ENCODE measurements at places on chromosomes 2 and 18.

- DNase-seq, result no peak
Measured at GRCh38 chr2:27736890-27737204, 34.7 kb upstream of the MRPL33 start.

DNA sequence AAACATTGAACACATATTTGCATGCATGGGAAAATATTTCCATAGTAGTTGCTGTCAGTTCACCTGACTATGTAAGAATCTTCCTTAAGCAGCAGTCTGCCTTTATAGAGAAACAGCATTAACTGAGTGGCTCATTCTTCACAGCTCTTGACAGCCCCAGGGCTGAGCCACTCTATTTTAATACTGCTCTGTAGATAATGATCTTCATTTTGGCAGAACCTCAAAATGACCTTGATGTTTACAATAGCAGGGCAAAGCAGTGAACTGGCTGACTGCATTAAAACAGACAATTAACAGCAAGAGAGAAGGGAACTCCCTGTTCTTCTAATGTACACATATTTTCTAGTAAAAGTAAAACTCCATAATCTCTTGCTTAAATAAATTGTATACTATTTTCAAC is 580.6 kb upstream of the SOX11 start:
- DNase-seq, result no peak

GRCh38 chr2:10597956-10598355 is 91.8 kb downstream of the NOL10 start:
- no peak for DNase-seq

- no peak for DNase-seq
Measured at GRCh38 chr2:115161081-115161770, 718.8 kb downstream of the DPP10 start.

GRCh38 chr2:201466050-201466675 is 14.6 kb downstream of the STRADB start:
- peak; percentile 66 for DNase-seq

DNA sequence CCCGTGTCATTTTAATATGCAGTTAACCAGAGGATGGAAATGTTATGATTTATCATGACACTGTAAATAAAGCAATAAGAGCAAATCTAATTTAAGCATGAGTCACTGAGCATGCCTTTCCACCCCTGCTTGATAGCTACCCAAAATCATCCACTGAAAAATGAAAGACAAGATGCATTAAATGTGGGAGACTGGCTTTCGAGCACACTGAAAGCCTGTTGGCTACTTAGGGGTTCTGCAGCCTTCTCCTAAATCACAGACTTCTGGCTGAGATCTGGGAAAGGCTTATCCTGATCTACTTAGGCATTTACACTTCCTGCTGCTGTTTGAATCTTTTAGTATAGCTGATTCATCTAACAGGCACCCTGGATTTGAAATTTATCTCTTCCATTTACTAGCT is 778.3 kb upstream of the CDH7 start:
- no peak for DNase-seq

GRCh38 chr2:42856106-42856860 is 63.9 kb upstream of the HAAO start:
- DNase-seq, result no peak

GRCh38 chr2:159066541-159067156 is 98.2 kb downstream of the TANC1 start:
- no peak for DNase-seq

- no peak for DNase-seq
Measured at GRCh38 chr2:212343167-212343566, 195.4 kb downstream of the ERBB4 start.

- peak; percentile 41 for DNase-seq
Measured at GRCh38 chr2:26942543-26943295, 27.7 kb upstream of the MAPRE3 start.

GRCh38 chr2:48346124-48346536 is 183.8 kb upstream of the STON1 start:
- peak; percentile 81 for DNase-seq

DNA sequence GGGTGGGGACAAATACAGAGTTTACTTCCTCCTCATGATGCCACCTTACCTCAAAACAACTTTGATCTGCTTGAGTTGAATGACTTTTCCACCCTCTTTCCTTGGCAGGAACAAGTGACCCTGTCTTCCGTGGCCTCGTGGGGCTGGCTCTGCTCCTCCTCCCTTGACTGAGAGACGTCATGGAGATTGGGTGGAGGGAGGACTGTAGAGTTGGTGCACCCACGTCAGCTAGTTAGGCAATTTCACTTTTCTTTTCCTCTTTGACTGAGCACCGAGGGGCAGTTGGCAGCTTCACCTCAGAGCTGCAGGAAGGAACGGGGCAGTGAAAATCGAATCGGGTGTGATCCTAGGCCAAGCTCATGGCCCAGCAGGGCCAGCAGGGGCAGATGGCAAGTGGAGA is at the start of gene SP140:
SP140 (plus strand) TSS at position 251 of the 400 bp plus-strand sequence; CDS start at position 360, 109 bp downstream.
- DNase-seq, result no peak

DNA sequence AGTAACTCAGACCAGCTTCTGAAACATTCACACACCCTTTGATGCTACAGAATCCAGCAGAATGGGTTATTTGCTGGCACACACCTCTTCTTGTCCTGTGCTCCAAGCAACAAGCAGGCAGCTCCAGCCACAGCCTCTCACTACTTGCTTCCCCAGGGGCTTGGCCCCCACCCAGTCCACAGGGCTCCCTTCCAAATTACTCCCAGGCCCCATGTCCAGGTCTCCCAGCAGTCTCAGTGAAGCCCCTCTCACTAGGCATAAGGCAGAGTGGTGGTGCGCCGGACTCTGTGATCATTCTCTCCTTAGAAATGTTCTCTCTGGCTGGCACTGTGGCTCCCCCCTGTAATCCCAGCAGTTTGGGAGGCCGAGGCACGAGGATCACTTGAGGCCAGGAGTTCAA is 25.9 kb downstream of the ITM2C start:
- DNase-seq, result no peak

- DNase-seq, result no peak
Measured at GRCh38 chr2:126949775-126950174, 51.1 kb downstream of the TEX51 start.

GRCh38 chr2:204470178-204470620 is 75.1 kb upstream of the PARD3B start:
- no peak for DNase-seq

- peak; percentile 72 for DNase-seq
Measured at GRCh38 chr18:3447068-3447894, 2.7 kb upstream of the TGIF1 start.

GRCh38 chr18:34643989-34644388 is 66.1 kb upstream of the DTNA start:
- no peak for DNase-seq

DNA sequence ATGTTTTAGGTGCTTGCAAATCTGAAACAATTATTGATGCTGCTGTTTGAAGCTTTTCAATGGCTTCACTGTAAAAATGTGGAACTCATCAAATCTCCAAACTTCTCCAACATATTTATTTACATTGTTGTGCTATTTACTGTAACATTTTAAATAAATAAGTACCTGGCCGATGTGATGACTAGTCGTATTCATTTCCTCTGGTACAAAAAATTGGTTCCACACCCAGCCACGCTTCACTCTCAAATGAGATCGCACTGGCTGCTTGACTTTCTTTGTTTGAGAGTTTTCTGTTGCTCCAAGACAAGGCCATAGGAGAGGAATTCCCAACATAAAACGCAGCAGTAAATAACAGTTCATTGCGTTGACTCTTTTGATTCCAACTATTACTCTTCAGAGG is 32.0 kb downstream of the CDH19 start:
- DNase-seq, result no peak

DNA sequence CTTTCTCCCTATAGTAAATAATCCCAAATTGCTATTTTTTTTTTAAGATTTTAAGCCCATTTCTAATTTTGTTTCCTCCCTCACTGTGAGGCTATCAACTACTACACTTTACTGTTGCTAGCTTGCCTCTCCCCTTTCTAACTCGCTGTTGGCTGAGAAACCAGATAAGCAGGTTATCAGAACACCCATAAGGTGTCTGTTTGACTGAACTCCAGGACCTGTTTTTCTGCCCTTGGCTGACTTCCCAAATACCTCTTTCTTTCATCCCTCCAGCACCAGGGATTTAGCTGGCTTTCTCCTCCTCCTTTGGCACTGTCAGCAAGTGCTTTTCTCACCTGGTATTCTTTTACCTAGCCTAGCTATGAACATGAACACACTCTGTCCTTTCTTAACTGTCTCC is 11.1 kb downstream of the TRAK2 start:
- no peak for DNase-seq

DNA sequence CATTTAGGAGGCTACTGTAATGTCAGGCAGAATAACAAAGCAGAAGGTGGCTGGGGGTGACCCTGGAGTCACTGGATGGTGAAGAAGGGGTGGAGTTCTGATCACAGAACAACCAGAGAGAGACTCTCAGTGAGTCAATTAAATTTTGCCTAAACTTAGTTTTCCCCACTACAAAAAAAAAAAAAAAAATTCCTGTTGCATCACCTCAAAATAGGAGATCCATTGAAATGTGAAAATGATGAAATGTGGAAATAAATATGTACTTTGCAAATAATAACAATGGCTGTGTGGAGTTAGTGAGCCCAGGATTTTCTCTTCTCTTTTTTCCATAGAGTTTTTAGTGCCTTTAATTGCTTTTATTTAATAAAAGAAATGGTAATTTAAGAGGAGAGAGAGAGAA is 165.5 kb downstream of the GFPT1 start:
- DNase-seq, result peak; percentile 35

DNA sequence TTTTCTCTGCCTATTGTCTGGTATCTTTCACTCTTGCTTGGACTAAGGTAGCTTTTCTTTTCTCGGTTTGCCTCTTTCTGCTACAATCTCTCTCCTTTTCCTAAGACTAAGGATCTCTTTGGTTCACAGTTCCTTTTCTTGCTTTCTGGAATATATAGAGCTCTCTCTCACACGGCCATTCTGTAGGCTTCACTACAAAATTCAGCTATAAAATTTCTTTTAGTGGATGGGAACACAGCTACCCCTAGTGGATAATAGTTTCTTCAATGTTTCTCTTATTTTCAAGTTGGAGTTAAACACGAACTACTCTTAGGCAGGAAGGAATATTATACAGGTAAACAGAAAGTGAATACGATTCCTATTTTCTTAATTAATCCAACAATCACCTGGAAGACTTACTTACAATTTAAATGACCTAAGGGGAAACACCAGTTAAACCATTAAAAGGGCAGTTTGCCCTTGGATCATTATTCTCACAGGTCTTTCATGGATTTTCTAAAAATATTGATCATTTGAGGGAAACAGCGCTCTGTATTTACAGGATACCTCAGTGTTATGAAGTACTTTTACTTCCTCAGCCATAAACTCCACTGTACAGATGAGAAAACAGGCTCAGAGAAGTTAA is 140.5 kb downstream of the LRP2 start:
- DNase-seq, result no peak

DNA sequence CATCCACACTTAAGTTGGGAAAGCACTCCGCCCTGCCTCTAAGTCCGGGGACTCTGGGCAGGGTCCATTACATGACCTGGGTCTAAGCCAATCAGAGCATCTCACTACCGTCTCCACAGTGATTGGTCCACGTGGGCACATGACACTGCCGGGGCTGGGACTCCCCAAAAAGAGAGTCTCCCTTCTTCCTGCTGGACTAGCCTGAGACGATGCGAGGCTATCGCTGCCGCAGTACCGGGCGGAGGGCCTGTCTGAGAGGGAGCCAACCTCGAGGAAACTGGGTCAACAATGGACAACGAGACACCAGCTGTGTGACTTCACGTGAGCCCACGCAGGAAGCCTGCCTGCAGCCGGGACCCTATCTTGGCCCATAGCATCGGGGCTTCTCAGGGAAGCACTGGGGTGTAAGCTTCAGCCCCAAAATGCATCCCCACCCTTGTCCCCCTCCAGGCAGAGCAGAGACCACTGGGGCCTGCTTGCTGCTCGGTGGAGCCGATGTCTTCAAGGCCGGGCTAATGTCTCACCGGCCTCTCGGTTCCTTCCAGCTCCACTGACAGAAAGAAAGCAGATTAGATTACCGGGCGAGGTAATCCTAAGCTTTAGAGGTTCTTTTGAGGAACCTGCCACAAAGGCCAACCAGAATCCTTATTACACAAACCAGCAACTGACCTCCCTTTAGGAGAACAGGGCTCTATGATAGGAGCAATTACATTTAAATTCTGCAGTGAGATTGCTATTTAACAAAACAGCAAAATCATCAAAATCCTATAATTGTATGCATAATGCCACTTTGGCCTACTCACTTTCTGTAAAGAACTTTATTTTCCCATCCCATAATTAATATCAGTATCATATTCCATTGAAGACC is 21.3 kb upstream of the COPS8 start:
- no peak for DNase-seq

DNA sequence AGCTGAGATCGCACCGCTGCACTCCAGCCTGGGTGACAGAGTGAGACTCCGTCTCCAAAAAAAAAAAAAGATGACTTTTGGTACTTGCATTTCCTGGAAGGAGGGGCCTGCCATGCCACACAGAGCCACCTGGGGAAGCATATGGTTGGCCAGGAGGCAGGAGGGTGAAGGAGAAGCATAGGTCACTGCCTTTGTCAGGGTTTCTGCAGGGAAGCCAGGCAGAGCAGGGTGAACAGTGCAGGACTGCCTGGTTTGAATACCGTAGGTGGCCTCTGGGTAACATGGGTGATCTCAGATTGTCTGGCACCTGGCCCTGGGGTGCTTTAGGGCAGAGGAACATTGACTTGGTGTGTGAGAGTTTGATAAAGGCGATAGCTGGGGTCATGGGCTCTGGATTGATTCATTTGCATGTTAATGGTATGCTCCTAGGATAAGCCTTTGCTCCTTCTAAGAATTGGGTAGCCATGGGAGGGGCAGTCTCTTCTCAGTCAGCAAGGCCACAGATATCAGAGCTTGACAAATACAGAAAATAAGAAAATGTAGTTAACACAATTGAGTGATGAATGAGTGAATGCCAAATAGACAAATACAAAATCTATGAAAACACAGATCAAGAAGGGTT is 124.0 kb upstream of the SEC11C start:
- DNase-seq, result no peak

DNA sequence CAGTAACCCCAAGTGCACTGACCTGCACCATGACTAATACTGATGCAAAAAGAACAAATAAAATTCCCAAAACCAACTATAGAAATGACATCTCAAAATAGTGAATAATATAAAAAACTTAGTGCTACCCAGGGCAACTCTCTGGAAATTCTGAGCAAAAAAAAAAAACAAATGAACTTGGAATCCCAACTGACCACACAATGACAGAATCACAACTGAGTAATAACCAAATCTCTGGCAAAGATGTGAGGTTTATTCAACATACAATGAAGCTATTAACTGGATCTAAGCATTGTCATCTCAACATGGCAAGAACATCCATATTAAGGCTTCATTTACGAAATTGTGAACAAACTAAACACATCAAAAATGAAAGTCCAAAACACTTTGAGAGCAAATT is 22.7 kb downstream of the EXOC6B start:
- peak; percentile 37 for DNase-seq

DNA sequence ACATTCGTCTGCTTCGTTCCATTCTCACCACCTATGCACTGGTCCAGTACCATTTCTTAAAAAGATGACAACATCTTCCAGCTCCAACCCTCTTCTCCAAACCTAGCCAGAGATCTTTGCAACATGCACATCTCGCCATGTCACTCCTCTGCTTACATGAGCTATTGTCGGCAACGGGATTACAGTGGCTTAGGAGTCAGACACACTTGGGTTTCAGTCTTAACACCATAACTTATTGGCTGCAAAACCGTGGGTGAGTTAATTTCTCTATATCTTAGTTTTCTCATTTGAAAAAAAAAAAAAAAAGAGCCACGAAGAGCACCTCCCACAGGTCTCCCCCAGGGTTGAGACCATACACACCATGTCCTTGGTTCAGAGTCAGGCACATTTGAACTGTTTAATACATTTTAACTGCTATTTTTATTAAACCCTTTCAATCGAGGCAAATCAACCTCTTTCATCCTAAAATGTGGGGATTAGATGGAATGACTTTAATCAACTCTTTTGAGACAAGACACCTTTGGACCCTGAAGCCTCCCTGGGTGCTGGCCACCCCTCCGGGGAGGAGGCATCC is 889 bp downstream of the ANKRD29 start:
- no peak for DNase-seq

Measured in AG10803 (cell line).